GM04504 (cell line): ENCODE measurements at places on chromosomes 3 and 15.
A peak's percentile ranks its signal among the peaks of the same experiment; 100 is the strongest.

DNA sequence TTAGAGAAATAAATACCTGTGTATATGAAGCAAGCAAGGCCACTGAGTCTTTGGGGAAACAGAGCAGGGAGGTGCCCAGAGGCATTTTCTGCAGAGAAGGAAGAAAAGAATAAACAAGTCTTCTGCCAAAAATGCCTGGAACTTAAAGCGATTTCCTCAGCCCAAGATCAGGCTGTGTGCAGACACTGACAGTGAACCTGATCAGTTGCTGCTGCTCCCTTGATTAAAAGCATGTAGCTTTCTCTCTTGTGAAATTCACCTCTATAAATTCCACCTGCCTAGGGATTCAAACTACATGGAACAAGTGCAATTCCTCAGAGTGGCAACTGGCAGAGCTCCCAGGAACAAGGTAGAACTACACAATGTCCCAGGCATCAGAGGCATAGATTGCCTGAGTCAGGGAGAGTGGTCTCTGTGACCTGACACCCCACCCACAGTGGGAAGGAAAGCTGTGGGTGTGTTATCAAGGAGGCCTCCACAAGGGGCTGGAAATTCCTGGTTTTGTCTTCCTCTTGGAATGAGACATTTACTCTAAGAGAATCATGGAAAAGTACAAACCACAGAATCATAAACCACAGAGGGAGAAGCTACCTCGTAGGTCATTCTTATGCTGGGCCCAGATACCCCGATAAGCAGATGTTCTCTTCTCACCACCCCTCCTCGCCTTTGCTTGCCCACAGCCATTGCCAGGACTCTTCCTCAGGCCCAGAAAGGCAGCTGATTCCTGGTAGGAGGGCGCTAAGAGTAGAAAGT, 1.8 kb upstream of the ZBTB38 start:
- peak; percentile 73 for DNase-seq

GRCh38 chr3:187064210-187065115, 74.8 kb downstream of the RPL39L start:
- no peak for DNase-seq

DNA sequence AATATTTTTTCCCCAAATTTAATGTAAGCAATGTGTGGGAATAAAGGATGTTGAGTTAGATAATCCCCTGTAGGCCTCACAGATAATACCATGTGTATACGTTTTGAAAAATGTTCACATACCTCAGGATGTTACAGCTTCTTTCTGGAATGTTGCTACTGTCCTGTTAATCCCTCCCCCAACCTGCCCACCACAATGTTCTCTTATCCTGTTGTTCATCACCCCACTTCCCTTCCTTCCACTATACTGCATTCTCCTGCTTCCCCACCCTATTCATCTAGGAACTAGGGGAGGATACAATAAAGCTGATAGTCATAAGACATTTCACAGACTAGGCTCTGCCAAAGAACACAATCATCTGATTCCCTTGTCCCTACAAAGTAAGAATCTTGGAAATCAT, 92.1 kb downstream of the IGF2BP2 start:
- DNase-seq: peak; percentile 31

DNA sequence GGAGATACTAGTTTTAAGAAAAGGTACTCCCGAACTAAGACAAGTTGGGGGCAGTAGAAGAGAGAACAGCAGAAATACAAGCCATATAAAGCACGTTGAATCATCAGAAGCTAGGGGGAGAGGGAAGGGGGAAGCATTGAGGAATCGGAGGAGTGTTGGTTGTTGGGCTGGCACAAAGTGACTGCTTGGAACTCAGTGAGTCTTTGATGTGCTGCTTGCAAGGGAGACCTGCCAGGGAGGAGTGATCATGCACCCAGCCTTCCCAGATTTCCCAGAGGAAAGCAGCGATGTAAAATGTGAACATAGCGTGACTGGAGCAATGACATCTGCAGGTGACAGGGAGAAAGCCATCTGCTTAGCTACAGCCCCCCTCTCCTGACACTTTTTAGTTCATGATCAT, 192.4 kb upstream of the IL12A start:
- DNase-seq: no peak

GRCh38 chr3:129449279-129450115, 9.5 kb downstream of the IFT122 start:
- no peak for DNase-seq

DNA sequence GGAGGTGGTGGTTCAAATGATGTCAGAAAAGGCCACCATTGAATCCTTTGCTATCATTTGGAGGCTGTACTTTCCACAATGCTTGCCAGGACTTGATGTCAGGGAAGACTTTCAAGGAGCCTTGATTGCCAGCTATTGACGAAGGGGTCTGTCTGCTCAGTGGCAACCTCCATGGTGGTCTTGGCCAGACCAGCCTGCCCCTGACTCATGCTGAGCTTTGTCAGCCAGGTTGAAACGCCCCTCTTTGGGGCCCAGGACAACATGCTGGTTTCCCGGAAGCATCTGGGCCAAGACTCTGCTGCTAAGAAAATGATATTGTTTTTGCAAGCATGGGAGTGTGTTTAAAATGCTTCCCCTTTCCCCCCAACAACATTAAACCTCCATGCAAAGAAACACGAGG, 26.7 kb downstream of the CGNL1 start:
- DNase-seq: no peak

- DNase-seq: no peak
Measured at GRCh38 chr15:94141802-94142201, 89.6 kb upstream of the MCTP2 start.

GRCh38 chr3:71577011-71577410, 6.5 kb downstream of the FOXP1 start:
- no peak for DNase-seq

- DNase-seq: no peak
Measured at GRCh38 chr15:22808761-22809280, 22.4 kb downstream of the NIPA1 start.

- DNase-seq: no peak
Measured at GRCh38 chr15:95497634-95498033, 832.9 kb upstream of the NR2F2 start.

DNA sequence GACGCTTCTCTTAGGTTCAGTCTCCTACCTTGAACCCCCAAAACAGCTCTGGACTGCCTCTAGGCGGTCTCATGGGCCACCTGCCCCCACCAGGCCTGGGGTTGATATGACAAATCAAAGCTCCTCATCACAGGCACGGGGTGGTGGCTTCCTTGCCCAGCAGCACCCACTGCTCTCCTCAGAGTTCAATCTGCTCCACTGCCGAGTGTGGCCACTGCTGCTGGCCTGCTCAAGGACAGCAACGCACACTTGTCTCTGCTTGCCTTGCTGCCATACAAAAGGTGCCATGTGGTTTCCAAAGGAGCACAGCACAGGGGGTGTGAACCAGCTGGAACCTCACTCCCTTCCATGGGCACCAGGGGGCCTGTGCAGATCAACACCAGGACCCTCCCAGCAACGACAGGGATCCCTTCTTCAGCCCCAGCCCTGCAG, 10.2 kb downstream of the KBTBD13 start:
- no peak for DNase-seq

- no peak for DNase-seq
Measured at GRCh38 chr15:52546031-52546751, 17.5 kb upstream of the MYO5A start.

- DNase-seq: no peak
Measured at GRCh38 chr15:56965231-56966013, 47.0 kb downstream of the TCF12 start.

DNA sequence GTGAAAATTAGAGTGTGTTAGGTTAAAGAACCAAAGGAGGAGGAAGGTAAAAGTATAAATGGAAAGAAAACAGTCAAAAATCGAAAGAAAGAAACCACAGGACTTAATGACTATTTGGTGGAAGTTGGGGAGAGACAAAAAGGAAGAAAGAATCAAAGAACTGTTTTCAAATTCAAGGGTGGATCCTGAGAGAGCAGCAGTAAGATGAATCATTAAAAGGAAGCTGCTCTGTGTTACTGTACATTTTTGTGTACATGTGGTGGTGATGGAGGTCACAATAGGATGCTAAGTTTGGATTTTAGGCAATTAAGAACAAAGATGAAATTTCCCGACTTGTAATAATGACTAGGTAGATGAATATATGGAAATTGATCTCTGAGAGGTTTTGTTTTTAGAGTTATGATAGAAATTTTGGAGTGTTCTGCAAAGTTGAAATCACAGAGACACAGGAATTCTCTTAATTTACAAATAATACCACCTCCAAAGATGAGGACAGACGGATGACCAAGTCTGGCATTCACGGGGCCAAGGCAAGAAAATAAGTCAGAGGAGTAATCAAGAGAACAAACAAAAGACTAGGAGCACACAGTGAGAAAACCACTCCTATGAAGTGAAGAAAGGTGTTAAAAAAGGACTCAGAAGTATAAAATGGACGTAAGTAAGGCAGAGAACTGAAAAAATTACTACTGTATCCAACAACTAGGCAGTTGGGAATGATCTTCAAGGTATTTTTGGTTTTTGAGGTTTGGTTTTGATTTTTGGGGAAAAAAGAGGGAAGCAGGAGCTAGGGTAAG, 7.1 kb downstream of the DHX36 start:
- no peak for DNase-seq

- no peak for DNase-seq
Measured at GRCh38 chr3:182568876-182569275, 224.4 kb upstream of the ATP11B start.

- DNase-seq: no peak
Measured at GRCh38 chr3:31349001-31349748, 183.6 kb upstream of the STT3B start.

DNA sequence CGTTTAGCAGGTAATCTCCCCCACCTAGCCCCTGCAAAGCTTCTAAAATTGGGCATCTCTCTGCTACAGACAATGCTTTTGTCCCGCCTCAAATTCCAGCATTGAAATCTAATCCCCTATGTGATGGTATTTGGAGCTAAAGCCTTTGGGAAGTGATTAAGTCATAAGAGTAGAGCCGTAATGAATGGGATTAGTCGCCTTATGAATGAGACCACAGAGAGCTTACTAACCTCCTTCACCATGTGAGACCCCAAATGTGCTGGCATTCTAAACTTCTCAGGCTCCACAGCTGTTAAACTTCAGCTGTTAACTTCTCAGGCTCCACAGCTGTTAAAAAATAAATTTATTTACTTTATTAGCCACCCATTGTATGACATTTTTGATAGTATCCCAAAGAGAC, 374.2 kb upstream of the BCHE start:
- no peak for DNase-seq

GRCh38 chr3:42850263-42850662, 25.4 kb downstream of the CYP8B1 start:
- no peak for DNase-seq

- no peak for DNase-seq
Measured at GRCh38 chr3:28334552-28334951, 14.0 kb upstream of the ZCWPW2 start.

DNA sequence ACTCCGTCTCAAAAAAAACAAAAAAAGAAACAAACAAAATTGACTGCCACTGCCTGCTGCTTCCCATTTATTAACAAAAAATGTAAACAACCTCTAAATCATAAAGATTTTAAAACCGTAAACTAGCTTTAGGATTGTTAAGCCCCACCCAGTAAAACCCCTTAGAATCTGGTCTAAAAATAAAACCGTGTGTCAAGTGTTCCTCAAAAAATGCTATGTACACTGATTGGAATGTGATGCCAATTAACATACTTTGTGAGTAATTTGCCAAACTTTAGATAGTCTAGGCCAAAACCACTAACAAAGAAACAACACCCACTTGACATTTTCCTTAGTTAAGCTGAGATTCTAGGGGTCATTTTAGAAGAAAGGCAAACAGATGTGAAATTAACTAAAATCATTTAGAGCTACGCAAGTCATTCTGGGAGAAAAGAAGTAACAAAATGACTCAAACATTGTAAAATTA, 5.3 kb downstream of the RAF1 start:
- peak; percentile 93 for DNase-seq

DNA sequence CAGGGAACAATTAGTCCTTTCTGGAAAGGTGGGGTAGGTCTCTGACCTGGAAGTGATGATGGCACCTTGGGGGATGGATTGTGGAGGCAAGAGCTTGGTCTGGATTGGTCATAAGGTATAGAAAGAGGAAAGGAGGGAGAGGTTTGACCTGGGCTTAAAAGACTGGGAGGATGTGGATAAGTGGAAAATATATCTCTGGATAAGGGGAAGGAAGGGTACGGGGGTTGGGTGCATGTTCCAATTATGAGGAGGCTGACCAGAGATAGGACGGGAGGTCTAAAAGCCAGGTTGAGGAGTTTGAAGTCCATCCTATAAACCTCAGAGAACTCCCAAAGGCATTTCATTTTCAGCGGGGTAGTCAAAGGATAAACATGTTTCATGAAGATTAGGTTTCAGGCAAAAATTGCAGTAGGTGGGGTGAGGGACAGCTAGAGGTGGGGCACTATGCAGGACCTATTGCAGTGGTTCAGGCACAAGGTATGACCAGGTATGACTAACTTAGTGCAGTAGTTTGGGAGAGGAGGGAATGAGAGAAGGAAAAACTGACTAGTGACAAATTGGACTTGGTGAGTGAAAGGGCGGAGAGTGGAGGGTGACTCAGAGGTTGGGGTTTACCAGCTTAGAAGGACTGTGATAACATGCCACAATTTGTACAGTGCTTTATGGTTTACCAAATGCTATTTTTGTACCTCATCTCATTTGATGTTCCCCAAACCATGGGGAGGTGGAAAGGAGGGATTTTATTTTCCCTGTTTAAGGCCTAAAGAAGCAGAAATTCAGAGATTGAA, 10.7 kb downstream of the PDE8A start:
- peak; percentile 23 for DNase-seq

GRCh38 chr3:158492685-158493084, 78.3 kb upstream of the MLF1 start:
- DNase-seq: no peak

DNA sequence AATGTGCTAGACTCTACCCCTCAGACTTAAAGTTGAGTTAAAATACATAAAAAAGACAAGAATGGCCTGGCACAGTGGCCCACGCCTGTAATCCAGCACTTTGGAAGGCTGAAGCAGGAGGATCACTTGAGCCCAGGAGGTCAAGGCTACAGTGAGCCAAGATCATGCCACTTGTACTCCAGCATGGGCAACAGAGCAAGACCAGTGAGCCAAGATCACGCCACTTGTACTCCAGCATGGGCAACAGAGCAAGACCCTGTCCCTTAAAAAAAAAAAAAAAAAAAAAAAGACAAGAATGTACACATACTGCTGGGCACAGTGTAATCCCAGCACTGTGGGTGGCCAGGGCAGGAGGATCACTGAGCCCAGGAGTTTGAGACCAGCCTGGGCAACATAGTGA, 17.4 kb downstream of the DIS3L start:
- no peak for DNase-seq

DNA sequence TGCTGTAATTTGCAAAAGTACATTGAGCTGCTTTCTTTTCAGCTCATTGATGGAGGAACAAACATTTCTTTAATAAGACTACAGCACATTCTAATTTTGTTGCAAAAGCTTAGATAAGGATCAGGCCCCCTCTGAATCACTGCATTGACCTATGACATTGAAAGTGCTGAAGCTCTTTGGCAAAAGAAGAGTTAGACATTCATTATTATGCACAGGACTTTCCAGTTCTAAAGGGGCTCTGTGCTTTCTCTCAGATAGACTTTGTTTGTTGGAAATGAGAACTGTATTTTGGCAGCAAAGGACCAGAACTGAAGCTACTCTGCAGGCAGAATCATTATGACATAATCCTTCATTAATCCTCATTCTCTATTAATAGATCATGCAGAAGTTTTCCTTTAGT, 252.9 kb upstream of the SOX2 start:
- no peak for DNase-seq

- DNase-seq: no peak
Measured at GRCh38 chr15:69868756-69869155, 229.0 kb downstream of the TLE3 start.
